ENCODE measurements at places on chromosomes 11 and 22.

DNA sequence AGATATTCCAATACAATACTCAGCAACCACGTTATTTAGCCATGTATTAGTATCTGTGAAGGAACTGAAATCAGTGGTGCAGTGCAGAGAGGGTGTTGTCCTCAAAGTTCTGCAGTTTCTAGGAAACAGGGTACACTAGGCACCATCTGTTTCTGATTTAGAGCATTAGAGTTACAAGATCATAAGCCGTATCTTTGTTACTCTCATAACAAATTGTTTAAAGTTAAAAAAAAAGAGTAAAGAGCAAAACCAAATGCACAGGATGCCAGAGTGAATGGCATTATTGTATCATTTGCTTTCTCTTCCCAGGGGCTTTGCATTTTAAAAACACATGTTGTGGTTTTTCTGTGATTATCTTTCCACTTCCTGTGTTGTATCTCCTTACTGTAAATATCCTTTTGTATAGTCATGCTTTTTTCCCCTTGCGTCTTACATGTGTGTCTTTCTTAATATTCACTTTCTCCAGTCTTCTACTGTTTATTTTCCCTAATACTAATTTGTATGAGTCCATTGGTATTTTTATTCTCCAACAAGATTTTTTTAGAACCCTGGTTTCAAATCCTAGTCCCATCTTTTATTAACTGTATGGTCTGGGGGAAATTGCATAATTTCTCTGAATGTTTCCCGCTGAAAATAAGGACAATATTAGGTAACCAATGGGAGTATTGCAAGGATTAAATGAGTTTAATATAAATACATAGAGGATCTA is 15.2 kb upstream of the NUP160 start:
- DNase-seq = no peak

GRCh38 chr22:29801796-29802195 is 34.6 kb downstream of the UQCR10 start:
- no peak for DNase-seq

DNA sequence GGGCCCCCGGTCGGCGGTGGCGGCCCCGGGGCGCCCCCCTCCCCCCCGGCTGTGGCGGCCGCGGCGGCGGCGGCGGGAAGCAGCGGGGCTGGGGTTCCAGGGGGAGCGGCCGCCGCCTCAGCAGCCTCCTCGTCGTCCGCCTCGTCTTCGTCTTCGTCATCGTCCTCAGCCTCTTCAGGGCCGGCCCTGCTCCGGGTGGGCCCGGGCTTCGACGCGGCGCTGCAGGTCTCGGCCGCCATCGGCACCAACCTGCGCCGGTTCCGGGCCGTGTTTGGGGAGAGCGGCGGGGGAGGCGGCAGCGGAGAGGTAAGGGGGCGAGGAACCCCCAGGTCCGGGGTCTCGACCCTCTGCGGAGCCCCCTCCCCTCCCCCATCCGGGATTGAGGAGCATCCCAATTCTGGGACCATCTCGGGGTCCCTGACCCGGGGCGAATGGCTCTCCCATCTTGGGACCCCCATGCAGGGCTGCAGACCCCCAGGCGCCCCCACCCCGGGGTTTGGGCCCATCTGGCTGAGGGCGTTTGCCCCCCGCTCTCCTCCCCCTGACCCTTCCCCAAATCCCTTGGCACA is 431 bp downstream of the KMT2A start:
- peak; percentile 47 for DNase-seq

GRCh38 chr11:10540546-10540914 is 457 bp downstream of the RNF141 start:
- no peak for DNase-seq

DNA sequence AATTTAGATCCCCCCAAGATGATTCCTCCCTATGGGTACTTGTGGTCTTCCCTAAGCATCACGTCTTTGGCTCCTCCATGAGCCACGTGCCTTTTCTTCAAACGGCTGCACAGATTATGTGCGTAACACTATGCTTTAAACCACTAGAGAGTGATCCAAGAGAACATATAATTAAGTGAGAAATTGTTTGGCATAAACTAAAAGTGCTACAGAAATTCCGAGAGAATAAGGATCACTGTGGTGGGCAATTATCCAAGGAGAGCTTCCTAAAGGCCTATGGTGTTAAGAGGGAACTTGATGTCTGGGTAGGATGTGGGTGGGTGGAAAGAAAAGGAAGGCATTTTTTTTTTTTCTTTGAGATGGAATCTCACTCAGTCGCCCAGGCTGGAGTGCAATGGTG is 110.9 kb downstream of the MAML2 start:
- DNase-seq = no peak

DNA sequence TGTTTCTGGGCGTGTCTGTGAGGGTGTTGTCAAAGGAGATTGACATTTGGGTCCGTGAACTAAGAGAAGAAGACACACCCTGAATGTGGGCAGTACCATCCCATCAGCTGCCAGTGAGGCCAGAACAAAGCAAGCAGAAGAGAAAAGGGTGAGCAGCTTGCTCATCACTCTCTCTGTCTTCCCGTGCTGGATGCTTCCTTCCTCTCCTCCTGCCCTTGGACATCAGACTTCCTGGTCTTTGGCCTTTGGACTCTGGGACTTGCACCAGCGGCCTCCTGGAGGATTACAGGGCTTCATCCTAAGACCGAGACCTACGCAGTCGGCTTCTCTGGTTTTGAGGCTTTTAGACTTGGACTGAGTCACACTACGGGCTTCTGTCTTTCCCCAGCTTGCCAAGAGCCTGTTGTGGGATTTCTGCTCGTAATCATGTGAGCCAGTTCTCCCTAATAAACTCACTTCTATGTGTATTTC is 18.8 kb downstream of the APOL2 start:
- peak; percentile 75 for DNase-seq

DNA sequence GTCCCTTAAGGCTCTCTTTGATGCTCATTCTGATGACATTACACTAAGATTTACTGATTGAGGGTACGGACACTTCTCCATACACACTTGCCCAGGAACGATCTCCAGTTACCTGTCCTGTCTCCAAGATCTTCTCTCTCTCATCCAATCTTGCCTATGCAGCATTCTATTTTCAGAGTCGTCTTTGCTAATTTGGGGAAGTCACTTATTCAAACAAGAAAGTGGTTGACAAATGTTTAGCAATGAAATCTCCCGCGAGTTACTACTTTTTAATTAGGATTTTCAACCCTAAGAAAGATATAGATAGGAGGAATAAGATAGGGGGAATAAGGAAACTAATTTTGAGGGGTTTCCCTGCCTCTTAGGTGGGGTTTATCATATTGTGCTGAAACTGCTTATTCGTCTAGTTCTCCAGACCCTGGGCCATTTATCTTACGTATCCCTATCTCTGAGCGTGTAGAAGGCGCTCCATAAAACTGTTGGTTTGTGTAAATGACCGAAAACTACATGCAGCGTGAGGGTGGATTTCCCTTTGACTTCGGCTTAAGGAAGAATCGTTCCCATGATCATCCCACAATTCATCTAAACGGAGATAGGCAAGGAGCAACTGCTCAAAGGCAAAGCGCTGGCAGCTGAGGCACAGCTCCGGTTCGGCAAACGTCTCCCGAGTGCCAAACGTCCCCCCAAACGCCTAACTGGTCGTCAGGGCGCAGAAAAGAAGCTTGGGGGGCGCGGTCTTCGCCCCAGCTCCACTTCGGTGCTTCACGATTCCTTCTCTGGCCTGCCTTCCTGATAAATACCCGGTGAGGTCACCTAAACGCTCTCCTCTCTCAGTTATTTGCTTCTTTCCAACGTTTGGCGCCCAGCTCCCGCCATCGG is 804 bp downstream of the APIP start:
- DNase-seq = peak; percentile 59

GRCh38 chr22:42925598-42925997 is 68.5 kb upstream of the ARFGAP3 start:
- DNase-seq = no peak

GRCh38 chr11:86068138-86068871 is 579 bp downstream of the PICALM start:
- DNase-seq = no peak

- no peak for DNase-seq
Measured at GRCh38 chr11:32852207-32852606, 22.5 kb downstream of the PRRG4 start.

- peak; percentile 82 for DNase-seq
Measured at GRCh38 chr11:22432291-22433093, 94.3 kb downstream of the SLC17A6 start.

DNA sequence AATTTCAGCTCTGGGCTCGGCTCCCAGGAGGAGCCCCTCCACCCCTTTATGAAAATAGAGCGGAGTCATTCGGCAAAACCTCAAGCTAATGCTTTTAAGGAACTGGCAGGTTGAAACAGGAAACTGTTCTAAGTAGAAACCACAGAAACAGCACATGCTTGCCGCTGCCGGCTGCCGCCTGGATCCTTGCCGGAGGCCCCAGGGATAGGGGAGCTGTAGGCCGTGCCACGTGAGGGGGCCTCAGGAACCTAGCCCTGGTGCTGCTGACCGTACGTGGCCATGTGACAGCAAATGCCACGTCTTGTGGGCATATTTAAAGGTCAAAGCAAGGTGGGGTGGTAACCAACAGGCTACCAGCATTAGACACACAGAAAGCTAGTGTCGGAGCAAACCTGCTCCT is 77.9 kb upstream of the TIMP3 start:
- no peak for DNase-seq

DNA sequence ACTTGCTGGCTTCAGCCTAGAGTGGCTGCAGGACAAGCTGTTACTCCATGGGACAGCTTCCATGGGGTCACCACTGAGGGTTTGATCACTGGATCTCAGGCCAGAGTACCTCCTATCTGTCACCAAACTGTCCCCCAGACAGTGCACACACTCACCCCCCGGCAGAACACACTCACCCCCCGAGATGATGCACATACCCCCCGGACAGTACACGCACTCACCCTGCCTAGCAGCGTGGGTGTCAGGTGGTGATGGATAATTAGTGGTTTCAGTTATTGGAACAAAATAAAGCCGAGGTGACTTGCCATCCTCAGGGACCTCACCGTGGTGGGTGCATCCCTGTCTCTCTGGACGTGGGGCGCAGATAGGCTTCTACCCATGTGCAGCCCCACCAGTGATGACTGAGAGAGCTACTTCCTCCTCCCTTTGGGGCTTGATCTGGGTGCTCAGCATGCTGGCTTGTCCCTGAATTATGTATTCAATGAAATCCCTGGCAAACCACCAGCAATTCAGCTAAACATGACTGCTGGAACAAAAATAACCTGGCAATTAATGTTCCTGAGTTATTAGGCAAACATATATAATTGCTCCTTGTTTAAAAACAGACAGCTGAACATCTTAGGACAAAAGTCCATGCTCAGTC is 18.9 kb downstream of the TANGO2 start:
- DNase-seq = no peak

- no peak for DNase-seq
Measured at GRCh38 chr11:514606-515005, 7.6 kb upstream of the RNH1 start.

GRCh38 chr11:10528121-10528520 is 12.9 kb downstream of the RNF141 start:
- DNase-seq = no peak

DNA sequence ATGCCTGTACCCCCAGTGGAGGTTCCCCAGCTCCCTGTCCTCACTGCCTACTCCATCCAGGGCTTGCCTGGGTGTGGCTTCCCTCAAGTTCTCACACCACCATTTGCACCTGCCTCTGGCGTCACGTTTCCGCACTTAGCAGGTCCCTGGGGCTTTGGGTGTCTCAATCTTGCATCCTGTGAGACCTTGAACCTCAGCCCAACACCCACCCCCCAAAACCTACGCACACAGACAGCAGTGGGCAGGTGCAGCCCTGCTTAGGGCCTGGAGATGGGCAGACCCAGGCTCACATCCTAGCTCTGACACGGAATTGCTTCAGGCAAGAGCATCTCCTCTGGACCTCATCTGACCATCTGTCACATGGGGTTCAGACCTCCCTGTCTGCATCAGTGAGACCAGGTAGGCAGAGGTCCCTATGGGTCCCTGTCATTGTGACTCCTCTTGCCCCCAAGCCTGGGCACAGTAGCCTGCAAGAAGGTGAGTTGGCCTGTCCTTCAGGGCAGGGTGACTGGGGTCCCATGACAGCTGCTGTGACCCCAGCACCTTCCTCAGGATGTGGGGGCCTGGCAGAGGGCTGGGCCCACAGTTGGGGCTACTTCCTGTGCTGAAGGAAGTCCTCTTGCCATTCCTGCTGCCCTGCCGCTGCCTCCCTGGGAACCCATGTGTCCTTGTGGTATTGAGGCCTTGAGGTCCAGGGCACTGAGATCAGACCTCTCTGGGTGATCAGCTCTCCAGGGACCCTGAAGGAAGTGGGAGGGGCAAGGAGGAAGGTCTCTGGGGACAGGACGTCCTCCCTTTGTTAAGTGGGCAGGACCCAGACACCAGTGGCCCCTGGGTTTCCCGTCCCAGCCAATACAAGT is 2.0 kb downstream of the SIPA1 start:
- DNase-seq = no peak

GRCh38 chr11:77438487-77438886 is 35.4 kb downstream of the PAK1 start:
- DNase-seq = no peak

DNA sequence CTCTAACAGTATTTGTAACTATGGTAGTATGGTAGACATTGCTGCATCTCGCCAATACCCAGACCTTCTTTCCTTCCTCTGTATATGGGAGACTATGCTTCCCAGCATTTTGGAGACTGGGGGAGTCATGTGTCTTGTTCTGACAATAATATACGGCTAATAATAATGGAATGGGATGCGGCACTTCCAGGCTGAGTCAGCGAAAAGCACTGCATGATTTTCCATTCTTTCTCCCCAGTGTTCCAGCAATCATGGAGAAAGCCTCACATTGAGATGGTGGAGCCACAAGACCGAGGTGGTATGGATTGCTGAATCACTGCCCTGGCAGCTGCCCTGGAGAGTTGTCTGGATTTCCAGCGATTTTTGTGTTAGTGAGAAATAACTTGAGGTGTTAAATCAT is 77.1 kb upstream of the FIBIN start:
- DNase-seq = no peak

DNA sequence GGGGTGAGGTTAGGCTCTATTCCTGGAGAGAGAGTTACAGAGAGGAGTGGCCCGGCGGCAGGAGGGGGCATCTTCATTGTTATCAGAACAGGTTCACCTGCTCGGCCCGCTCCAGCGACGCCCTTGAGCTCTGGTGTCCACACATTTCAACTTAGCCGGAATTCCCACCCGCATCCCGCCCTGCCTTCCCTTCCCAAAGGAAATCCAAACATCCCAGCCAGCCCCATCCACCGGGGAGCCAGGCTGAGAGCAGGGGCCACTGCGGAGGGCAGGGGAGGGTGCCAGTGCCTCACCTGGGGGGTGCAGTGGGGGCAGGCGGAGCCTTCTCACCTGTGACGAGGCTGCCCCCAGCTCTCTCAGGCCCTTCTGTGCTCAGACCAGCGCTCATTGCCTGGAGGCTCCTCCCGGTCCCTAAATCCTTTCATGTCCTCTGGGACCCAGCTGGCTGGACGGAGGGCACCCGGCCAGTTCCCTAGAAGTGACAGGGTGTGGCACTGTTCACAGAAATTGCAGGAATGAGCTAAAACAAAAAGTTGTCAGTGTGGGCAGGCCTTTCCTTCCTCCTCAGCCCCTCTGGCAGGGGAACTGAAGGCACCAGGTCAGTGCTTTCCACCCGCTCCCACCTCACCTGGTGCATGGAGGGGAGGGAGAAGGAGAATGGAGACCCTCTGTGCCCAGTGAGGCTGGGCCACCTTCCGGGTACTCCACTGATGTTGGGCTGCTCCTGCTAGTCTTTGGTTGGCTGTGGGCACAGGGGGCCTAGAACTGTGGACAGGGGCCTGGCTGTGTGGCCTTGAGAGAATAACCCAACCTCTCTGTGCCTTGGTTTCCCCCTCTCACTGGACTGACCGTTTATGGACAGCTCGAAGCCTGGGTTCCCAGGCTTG is 2.2 kb upstream of the MRGPRG start:
- DNase-seq = no peak

GRCh38 chr11:72274435-72274834 is 30.5 kb upstream of the PHOX2A start:
- DNase-seq = no peak

- no peak for DNase-seq
Measured at GRCh38 chr11:111421251-111421650, 42.2 kb upstream of the POU2AF1 start.
